ENCODE measurements at places on chromosomes 7 and 10. TPM values are rescaled to one million over a fixed set of nuclear protein-coding genes. Genes with fewer than 3 reads are reported as not detected.

- peak; percentile 22 for DNase-seq
Observed at GRCh38 chr10:14654821-14655382, 119.8 kb downstream of the FAM107B start.

GRCh38 chr7:92782236-92782635 lies 54.1 kb downstream of the CDK6 start:
- DNase-seq = no peak

- no peak for DNase-seq
Observed at GRCh38 chr7:106630648-106631047, 30.3 kb downstream of the CCDC71L start.

DNA sequence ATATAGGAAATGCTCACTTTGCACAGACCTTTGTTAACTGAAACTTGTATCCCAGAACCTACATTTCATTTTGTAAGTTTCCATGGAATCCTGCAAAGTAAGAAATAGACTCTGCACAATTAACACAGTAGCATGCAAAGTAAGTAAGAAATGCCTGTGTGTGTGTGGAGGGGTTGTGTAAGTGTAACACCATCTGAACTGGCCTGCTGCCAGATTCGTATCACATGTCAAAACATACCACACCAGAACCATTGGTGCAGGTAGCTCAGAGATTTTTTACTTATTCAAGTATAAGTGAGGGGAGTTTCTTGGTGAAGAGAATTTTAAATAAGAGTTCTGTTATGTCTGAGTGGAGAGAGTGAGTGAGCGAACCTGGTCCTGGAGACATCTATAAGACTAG lies 17.9 kb upstream of the DDX21 start:
- DNase-seq = no peak

Gene ZNF736
- 3.9 TPM for polyA plus RNA-seq

Gene LRRD1
- not detected for polyA plus RNA-seq
